ENCODE measurements at places on chromosomes 13 and 19.

DNA sequence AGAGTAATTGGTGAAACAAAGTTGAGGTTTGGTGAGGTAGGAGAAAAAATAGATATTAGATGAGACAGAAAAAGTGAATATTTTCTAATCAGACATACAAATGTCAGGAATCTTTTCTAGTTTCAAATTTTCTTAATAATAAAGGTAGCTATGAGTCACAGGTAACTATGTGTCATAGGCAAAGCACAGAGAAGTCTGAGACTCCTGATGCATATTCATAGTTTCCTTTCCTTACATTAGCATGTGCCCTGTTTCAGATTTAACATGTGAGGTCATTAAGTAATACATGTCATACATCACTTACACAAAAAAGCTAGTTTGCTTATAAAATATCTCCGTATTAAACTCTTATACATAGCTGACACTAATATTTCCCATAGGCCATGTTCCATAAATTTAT, 1141.3 kb upstream of the PCDH20 start:
- no peak for DNase-seq

- no peak for DNase-seq
These were observed 1.1 kb downstream of the DHRS12 start for GRCh38 chr13:51802631-51803418.

DNA sequence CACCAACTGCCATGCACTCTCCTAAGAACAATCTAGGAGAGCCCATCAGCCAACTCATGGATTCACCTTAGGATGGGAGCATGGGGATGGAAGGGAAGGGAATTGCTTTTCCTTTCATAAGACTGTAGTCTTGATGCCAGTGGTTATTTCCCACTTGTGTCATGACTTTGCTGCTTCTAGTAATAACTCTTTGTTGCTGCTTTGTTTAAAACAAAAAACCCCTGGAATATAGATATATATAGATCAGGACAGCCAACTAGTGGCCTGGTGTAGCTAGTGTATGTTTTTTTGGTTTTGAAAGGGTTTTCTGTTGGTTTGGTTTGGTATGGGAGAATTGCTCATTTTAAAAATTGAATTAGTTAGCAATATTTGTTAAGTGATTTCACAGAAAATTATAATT, 39.3 kb upstream of the KCTD4 start:
- DNase-seq = no peak

- no peak for DNase-seq
These were observed 2.6 kb downstream of the NLRP4 start for GRCh38 chr19:55838906-55839305.

DNA sequence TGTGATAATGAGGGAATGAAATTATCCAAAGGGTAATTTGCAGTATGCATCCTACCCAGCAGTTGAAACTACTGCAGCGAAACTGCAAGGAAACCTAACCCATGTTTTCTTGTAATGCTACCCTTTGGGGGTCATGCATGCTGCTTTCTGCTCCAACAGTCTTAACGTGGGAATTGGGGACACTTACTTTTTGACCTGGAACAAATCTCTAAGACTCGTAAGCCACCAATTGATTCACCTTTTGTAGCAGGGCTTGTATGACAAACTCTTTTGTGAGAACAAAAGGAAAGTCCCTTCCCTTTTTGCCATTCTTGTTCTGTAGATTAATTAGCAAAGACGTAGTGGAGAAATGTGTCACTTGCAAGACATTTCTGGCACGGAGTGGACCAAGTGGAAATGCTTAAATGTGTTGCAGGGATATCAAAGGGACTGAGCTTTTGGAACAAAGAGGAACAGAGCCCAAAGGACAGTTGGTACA, 27.4 kb downstream of the LRCH1 start:
- DNase-seq = no peak

DNA sequence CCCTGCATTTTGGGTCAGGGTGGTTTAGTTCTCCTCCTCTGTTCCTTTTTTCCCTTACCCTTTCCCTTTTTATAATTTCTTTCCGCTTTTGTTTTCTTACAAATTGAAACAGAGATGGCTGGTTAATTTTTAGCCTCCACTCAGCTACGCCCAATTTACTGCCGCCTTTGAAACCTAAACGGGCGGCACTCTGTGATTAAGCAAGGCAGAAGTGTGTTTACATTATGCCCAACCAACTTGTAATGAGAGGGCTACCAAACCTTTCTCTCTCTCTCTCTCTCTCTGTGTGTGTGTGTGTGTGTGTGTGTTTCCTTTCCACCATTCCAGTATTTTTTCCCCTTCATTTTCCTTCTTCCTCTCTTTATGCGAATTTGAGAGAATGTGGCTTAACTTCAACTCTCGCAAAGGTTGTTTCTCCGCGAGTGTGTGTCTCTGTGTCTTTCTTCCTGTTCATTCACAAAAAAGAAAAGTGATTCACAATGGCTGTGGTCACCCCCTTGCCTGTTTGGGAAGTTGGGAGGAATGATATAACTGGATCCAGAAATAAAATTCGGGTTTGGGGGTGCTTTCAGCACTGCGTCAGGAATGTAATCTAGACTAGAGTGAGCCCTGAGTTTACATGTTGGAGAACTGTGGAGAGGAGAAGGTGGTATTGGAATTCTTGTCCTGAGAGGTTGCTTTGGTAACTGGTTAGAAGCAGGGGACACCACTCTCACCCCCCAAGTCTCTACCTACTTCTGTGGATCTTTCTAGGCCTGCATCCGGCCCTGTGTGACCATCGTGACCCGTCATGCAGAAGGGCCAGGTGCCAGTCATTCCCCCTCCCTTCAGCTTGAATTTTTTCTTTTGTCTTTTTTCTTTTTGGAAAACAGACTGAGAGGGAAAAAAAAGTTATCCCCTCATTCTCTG, 31.4 kb downstream of the NFIX start:
- no peak for DNase-seq

DNA sequence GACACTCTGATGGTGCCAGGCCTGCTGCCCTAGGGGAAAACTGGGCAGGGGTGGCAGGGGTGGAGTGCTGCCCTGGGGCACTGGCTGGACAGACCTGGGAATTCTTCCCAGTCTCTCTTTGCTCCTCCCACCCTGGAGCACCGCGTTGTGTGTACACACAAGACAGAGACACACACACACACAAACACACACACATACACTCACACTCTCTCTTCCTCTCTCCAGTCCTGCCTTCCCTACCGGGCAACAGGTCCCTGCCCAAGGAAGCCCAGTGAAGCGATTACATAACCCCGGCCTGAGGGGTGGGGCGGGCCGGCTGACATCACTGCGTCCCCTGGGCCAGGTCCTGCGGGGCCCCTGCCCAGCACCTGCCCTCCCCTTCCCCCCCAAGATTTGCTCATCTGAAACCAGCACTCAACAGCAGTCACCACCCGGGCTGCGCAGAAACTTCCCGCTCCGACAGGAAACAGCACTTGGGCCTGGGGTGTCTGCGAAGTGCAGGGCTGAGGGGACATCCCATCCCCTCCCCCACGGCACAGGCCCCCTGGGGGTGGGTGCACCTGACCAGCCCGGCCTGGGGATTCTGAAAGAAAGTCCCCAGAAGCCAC, 1.2 kb downstream of the MKNK2 start:
- peak; percentile 77 for DNase-seq

DNA sequence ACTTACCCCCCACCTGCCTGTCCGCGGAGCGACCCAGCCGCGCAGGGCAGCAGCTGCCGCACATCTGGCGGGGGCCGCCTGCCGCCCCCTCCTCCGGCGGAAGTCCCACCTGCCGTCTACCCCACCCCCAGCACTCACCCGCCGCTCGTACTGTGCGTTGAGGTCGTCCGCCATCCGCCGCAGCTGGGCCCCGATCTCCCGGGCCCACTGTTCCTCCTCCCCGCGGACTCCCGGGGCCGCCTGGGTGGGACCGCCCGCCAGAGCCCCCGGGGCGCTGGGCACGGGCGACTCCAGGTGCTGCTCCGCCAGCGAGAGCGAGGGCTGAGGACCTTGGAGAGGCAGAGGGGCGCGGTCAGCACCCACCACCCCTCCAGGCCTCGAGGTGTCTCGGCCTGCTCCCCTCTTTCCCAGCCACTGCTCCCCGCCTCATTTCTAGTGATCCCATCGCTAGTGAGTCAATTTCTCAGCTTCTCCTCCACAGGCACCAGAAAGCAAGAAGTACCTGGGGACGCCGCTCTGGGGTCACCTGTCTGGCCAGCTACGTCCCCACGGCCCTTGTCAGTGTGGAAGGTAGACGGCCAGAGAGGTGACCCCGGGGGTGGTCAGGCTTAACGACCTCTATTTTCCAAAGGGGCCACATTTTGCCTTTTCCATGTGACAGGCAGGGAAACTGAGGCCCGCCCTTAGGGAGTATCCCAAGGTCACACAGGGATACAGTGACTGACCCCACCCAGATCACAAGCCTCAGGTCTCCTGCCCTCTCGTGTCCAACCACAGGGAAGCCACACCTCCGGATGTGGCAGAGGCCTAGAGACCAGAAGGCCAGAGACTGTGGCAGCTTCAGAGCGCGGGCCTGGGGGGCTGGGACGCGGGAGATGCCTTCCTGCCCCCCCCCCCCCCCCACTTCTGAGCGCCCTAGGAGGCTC, 4.3 kb downstream of the BBC3 start:
- peak; percentile 97 for DNase-seq

- no peak for DNase-seq
These were observed 132.8 kb upstream of the SPRY2 start for GRCh38 chr13:80473695-80474094.

DNA sequence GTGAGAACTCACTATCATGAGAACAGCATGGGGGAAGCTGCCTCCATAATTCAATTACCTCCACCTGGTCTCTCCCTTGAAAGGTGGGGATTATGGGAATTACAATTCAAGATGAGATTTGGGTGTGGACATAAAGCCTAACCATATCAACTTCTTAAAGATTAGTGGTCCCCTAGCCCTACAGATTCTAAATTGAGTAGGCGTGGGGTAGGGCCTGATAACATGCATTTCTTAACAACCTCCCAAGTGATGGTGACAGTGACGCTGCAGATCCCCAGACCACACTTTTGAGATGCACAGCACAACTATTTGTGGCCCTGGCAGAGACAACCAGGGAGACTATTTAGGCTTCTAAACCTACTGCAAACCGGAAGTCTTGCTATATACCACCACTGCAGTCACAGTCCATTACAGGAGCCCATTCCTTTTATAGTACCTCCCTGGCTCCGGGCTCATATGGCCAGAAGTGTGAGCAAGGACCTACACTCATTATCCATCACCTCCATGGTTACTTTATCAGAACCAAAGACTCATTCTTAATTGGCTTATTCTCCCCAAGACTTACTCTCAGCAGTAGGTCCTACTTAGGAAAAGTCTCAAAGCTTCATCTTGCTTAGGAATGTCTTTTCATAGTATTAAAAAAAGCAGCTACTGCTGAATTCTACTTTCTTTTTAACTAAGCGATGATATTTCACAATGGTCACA, 2.1 kb upstream of the DPY19L3 start:
- peak; percentile 14 for DNase-seq

GRCh38 chr19:44741841-44742329, 6.6 kb upstream of the BCL3 start:
- DNase-seq = peak; percentile 97

GRCh38 chr19:23512151-23512925, 117.1 kb upstream of the ZNF91 start:
- DNase-seq = no peak

DNA sequence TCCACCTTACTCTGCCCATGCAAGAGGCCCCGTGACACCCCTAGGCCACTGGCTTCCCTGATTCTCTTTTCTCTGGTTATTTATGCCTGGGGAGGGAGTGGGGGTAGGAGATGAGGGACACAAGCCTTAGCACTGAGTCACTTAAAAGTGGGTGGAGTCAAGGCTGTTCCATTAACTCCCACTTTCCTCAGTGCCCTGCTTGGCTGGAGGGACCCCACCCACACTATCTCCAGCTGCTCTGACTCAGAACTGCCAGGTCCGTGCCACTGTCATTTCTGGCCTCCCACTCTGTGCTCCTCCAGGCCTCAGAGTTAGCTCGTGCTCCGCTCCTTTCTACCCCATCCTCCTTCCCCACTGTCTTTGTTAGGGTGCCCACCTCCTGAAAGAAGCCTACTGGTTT, 113.4 kb upstream of the UQCRFS1 start:
- DNase-seq = no peak

DNA sequence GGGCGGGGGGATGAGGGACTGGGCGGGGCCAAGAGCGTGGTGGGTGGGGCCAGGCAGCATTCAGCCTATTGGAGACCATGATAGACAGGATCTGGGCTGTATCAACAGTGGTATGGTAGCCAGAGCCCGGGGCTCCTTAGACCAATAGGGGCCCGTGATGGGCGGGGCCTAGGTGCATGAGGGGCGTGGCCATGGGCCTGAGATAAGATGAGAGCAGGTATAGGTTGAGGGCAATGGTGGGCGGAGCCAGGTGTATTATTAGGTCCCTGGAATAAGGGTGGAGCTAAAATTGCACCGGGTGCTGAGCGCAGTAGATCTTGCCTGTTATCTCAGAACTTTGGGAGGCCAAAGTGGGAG, 5.3 kb downstream of the ABCA7 start:
- DNase-seq = peak; percentile 87

- DNase-seq = no peak
These were observed 227.1 kb upstream of the KLF12 start for GRCh38 chr13:74361274-74361673.

GRCh38 chr13:25992076-25992475, 59.7 kb downstream of the SHISA2 start:
- DNase-seq = no peak

DNA sequence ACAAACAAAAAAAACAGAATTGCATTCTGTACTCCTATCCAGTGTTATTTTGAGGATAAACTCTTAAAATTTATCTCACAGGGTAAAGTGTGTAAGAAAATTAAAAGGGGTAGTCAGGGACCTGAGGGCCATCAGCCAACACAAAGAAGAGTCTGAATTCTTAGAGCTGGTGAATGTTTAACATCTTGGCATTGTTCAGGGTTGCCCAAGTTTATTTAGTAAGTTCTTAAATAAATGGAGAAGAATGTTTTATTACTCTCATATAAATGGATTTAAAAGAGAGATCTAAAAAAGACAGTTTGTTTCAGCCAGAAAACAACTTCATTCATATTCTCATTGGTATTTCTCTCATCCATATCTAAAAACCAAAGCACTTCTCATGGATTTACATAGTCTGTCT, 171.7 kb downstream of the LACC1 start:
- DNase-seq = no peak

GRCh38 chr19:7383284-7383683, 34.5 kb downstream of the ARHGEF18 start:
- DNase-seq = no peak

DNA sequence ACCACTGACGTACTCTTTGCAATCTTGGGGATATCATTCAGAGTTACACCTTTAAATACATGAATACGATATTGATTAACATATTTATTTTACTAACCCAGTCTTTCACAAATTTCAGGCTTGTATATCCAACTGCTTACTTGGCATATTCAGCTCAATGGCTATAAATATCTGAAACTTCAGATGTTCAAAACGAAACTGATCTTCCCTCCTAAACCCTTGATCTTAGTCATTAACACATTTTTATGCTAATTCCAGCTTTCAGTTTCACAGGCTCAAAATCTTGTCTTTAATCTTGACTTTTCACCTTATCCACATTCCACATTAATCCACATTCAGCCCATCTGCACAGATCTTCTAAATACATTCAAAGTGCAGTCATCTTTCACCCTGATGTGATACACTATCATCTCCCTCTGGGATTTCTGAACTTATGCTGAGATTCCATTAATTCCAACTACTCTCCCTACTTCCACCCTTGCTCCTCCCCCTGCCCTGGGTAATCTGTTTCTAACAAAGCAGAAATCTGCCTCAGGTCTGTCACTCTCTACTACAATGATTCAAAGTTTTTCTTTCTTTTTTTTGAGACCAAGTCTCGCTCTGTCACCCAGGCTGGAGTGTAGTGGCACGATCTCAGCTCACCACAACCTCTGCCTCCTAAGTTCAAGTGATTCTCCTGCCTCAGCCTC, 387.2 kb downstream of the GPC5 start:
- DNase-seq = no peak

- peak; percentile 76 for DNase-seq
These were observed 13.6 kb upstream of the ZNF611 start for GRCh38 chr19:52748336-52748950.

All from hematopoietic multipotent progenitor cell treated with erythropoietin and hydrocortisone succinate and interleukin-3 and kit ligand, for 4 days (in vitro differentiated cells).